GM23338 (cell line): ENCODE measurements at places on chromosomes 12 and 14. TPM values are rescaled to one million over a fixed set of nuclear protein-coding genes. Genes with fewer than 3 reads are reported as not detected.
A peak's percentile ranks its signal among the peaks of the same experiment; 100 is the strongest.

KERA gene
- not detected in 2 replicates for polyA plus RNA-seq

MYO1H gene
- not detected in 2 replicates for polyA plus RNA-seq

DNA sequence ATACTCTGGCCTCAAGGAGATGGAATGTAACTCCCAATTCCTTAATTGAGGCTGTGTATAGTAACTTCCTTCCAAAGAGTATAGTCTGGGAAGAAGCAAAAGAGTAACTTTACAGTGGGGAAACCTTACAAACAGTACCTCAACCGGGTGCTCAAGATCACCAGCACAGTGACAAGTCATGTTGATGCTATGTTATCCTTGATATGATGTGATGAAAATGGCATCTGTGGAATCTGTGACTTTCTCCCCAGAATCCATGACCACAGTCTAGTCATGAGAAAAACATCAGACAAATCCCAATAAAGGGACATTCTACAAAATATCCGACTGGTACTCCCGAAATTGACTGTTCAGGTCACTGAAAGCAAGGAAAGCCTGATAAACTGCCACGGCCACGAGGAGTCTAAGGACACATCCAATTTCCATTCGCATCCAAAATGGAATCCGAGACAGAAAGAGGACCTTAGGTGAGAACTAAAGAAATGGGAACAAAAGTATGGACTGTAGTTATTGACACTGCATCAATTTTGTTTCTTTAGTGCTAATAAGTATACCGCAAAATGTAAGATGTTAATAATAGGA, 97.3 kb upstream of the FRMD6 start:
- no peak for DNase-seq

GRCh38 chr12:86950043-86950442, 693.9 kb upstream of the MGAT4C start:
- no peak for DNase-seq

- DNase-seq, result no peak
Measured at GRCh38 chr12:104557488-104558195, 100.9 kb downstream of the CHST11 start.

DNA sequence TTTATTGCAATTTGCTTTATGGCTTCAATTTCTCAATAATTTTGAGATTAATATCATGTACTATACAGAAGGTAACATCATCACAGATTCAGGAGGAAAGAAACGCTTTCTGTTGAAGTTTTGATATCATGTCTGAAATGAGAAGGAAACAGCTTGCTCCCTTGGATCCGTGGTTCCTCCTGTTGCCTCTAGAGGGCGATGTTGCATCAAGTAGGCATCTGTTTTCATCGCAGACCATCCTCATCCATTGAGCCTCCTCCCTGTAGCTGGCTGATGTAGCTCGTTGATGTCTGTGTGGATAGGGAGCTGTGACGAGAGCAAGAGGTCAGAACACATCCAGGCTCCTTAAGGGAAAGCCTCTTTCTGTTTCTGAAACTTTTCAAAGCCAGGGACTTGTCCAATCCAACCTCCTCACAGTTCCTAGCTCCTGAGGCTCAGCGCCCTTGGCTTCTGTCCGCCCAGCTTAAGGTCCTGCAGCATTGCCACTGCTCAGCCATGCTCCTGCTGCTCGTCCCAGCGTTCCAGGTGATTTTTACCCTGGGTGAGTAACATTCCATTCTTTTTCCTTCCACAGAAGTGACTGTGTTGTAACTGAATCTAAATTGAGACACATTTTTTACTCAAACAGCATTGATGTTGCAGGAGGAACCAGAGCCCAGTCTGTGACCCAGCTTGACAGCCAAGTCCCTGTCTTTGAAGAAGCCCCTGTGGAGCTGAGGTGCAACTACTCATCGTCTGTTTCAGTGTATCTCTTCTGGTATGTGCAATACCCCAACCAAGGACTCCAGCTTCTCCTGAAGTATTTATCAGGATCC, 304.8 kb upstream of the OR4E1 start:
- DNase-seq, result peak; percentile 85

GRCh38 chr12:48927261-48927660, 2.0 kb upstream of the FKBP11 start:
- no peak for DNase-seq
